Stimulated activated CD8-positive, alpha-beta memory T cell treated with anti-CD3 and anti-CD28 coated beads, Interleukin-2, amount 100 ng/mL, for 1 hour (primary cell): ENCODE measurements at places on chromosomes 5 and 9.

GRCh38 chr5:137751869-137752491 lies 2.2 kb downstream of the HNRNPA0 start:
- DNase-seq: no peak

DNA sequence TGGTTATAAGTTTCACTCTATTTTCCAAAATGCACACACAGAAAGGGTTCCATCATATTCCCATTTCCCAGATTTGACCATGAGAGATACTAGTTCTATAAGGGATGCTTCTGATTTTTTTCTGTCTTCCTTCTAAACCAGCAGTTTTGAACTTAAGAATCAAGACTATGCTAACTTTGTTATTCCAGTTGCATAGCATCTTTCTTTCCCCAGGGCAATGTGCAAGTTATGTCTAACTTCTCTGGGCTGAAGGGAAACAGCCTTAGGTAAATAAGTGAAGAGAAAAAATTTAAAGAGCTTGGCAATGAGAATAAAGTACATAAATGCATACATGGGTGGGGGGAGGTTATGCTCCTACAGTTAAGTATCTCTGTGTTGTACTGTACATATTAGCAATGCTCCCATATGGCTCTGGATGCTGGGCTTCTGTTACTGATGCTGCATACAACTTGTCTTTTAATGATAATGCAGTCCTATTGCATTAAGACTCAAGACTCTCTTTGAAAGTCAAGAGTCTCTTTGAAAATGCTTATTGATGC lies 125.8 kb upstream of the SLC12A2 start:
- DNase-seq: no peak

- no peak for DNase-seq
Observed at GRCh38 chr5:129382921-129383672, 77.0 kb upstream of the ADAMTS19 start.

GRCh38 chr9:6270896-6271295 lies 55.3 kb downstream of the IL33 start:
- DNase-seq: no peak

GRCh38 chr5:41203033-41203432 lies 10.3 kb downstream of the C6 start:
- DNase-seq: no peak

- no peak for DNase-seq
Observed at GRCh38 chr9:127116088-127116726, 6.2 kb downstream of the ANGPTL2 start.

DNA sequence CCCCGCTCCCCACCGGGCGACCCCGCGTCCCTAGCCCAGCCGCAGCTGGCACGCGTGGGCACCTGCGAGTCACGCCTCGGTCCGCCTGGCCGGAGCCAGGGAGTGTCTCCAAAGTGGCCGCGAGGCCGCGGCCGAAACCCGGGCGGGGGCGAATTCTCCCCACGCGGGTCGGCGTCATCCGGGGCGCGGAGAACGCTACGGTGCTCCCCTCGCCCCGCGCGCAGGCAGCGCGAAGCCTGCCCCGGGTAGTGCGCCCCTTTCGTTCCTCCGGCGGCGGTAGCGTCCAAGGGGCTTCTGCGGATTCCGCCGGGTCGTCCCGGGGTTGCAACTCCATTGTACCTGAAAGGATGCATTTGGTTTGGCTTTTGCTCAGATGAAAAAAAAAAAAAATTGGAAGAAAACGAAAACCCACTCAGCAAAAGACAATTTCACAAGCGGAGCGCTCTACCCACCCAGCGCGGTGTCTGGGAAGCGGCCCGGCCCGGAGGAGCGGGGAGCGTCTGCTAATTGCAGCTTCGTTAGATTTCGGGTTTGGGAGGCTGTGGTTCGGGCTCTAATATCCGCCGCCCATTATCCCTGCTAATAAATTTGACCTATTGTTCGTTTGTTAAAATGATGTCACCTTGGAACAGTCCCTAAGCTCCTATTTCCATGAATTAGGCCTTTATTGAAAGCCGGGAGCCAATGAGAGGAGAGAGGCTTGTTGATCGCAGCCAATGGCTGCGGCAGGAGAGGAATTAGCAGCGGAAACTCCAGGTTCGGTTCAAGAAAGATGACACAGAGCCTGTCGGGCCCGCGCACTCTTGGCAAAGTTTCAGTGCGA lies at the start of gene TLX3:
TSS of gene TLX3 (plus strand) at position 796 of the 823 bp plus-strand sequence. CDS start 118 bp downstream, outside the sequence.
- no peak for DNase-seq

GRCh38 chr5:5787373-5787772 lies 364.9 kb downstream of the ICE1 start:
- DNase-seq: no peak

- no peak for DNase-seq
Observed at GRCh38 chr5:154242964-154243376, 52.4 kb downstream of the GALNT10 start.

DNA sequence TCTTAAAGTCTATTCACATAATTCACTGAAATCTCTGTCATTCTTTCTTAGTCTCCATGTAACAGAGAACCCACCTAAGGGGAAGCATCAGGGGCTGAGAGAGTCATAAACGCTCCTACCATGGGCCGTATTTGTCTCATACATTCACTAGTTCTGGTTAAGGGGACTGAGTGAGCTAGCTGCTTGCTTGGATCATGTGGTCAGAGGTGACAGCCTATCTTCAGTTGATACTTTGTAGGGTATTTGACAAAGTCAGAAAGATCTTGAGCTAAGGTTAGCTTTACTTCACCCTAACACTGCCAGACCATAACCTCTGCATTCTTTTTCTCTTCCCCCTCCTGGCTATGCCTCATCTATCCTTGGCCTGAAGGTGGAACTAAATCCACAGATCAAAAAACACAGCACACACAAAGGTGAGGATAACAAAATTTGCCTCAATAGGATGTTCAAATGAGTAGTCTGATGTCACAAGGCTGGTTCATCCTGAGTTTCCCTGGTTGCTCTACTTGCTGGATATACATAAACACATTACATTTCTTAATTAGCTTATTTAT lies 66.5 kb downstream of the MARCHF3 start:
- no peak for DNase-seq

GRCh38 chr5:176724472-176724871 lies 77.2 kb downstream of the TSPAN17 start:
- no peak for DNase-seq

DNA sequence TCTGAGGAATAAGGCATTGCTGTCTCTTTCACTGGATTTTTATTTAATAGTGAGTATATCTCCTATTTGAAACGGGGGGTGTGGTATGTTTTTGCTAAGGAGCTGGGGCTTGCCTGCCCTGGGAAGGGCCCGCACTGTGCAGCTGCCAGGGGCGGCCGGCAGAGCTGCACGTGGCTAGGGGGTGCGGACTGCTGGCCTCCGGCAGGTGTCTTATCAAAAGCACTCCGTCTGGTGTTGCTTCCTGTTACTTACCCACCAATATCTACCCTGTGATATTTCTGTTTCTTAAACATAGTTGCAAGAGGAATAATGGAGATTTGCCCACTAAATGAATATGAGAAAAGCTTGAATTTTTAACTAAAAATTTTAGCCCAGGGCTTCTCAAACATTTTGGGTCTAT lies 232.0 kb downstream of the IRX1 start:
- no peak for DNase-seq

GRCh38 chr5:93150311-93151012 lies 430.6 kb downstream of the NR2F1-AS1 start:
- DNase-seq: no peak

GRCh38 chr5:155522540-155522939 lies 509.0 kb downstream of the KIF4B start:
- DNase-seq: no peak

DNA sequence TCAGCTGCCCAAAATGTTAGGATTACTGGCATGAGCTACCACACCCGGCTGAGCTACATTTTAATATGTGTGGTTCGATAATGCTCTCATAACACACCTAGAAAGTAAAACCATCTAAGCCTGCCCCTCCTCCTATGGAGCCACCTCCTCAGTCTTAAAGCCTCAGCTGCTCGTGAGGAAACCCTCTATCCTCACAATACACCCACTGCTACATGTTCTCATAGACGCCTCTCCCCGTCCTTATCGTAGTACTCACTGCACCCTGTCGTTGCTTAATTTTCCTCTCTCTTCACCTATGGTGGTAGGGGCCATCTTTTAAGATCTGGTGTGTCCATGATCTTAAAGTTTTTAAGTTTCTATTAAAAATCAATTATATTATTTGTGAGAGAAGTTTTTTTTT lies 72.9 kb downstream of the RCL1 start:
- DNase-seq: no peak

DNA sequence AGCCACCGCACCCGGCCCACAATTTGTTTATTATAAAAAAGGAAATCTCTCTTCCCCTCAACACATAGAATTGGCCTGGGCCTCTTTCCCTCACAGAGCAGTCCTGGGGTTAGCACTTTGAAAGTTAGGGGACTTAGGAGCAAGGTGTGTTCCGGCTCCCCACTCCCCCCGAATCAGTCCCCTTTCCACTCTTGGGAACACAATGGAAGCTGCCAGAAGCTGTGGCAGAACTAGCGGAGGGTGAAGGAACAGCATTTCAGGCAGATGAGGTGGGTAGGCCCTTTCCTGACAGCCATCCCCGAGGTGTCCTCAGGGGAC lies 16.4 kb upstream of the C5orf47 start:
- DNase-seq: no peak

DNA sequence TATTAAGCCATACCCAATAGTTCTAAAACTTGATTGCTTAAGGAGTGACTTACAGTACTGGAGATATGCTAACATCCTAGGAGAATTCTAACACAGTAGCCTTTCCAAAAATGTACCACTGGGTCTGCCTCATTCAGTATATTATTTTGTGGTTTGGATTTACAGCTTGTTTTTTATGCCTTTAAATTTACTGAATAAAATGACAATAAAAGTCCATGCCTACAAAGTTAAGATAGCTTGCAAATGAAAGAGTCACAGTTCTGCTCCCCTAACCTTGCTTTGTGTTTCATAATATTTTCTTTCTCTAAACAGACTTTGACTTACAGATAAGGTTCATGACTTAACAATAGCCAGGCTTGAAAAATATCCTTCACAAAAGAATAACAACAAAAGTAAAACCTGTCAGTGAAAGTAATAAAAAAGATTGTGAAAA lies 951.1 kb upstream of the NUDT12 start:
- DNase-seq: no peak

- DNase-seq: no peak
Observed at GRCh38 chr9:72361217-72361616, 3.8 kb downstream of the ZFAND5 start.

GRCh38 chr9:122128007-122128968 lies 31.3 kb downstream of the NDUFA8 start:
- DNase-seq: no peak

- no peak for DNase-seq
Observed at GRCh38 chr5:76576450-76576849, 46.8 kb downstream of the F2RL2 start.

DNA sequence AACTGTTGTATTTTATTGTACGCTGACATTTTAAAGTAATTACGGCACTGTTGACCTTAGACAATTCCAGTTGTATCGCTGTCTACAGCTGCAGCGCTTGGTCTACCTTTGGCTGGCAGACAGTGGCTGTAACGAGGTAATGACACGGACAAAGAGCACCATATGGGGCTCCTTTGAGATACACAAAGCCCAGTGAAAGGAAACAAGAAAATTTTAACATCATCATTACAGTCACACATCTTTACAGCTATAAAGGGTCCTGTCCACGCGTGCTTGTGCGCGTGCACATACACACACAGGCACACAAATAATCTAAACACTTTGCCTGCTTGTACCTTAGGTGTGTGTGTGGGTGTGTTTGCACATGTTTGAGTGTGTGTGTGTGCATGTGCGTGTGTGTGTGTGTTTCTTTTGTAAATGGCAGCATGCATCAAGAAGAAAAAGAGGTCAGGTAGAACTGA lies 946.0 kb downstream of the NR2F1-AS1 start:
- no peak for DNase-seq

DNA sequence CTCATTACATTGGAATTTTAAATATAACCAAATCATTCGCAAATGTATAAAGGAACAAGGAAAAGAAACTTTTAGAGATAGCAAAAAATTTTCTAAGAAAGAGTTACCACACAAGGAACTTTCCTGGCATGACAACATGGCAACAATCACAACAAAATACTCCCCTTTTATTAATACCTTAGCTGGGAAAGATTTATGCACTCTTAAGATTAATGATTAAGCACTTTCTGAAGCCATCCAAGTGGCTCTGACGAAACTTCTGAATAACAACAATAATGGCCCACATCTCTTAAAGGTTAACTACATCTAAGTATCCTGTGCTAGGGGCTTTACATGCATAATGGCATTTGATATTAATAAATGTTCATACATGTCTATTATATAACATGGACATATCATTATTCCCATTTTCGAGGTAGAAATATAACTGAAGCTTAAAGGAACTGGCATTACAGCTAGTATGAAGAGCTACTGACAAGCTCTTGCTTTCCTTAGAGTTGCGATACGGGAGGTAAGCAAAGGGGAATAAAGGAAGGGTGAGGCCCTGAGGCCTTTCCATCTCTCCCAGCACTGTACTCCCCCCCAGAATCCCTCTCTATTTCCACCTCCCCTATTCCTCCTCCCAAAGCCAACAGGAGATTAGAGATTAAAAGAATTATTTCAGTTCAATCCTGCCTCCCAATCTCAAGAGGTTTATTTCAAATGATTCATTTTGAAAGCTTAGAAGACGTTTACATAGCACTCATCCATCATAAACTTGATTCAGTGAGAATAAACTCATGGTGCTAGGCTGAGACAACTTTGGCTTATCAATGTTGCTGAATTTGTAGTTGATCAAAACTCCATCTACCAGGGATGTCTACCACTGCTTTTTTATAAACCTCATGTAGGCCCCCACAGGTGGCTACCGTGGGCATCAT lies 9.6 kb downstream of the MTMR12 start:
- no peak for DNase-seq

GRCh38 chr5:173850659-173851058 lies 37.5 kb upstream of the CPEB4 start:
- no peak for DNase-seq
